ENCODE measurements at places on chromosomes 3 and 15.

DNA sequence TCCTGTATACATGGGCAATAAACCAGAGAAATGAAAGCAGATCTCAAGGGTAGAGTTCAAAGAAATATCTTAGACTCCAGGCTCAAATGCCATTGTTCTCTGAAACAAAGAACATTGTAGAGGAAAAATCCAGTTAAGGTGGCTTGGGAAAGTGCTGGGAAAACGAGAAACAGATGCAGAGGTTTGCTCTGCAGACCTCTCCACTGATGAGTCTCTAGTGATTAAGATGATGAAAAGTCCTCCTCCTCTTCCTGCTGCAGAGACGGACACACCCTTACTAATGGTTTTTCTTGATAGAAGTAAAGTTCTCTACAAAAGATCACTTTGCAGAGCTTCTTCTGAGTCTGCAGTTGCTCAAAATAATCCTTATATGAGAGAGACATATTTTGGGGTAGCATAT lies 264.7 kb downstream of the GABRG3 start:
- no peak for DNase-seq

DNA sequence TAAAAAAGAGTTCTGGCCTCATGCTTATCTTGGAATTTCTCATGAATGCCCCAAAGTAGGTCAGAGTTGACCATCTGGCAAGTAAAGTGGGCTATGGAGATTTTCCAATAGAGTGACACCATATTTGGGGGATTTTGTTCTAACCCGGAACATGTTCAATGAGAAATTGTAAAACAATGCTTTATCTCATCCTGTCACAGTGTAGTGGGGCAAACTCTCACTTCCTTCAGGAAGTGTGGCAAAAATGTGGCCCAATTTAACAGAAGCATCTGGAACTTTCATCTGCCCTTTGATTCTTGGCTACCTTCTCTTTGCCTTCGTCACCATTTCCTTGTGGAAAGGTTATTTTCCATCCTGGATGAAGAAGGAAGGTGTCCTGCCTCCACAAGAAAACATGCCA lies 70.8 kb downstream of the ADAMTS9 start:
- DNase-seq = no peak

DNA sequence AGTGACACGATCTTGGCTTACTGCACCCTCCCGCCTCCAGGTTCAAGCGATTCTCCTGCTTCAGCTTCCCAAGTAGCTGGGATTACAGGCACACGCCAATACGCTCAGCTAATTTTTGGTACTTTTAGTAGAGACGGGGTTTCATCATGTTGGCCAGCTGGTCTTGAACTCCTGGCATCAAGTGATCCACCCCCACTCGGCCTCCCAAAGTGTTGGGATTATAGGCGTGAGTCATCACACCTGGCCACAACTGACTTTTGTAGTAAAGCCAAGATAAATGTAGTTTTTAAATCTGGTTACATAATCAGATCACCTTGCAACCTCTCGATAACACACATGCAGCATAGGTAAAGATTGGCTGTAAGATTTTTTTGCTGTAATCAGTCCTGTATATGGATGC lies 657.5 kb upstream of the DPPA4 start:
- no peak for DNase-seq

- no peak for DNase-seq
Measured at GRCh38 chr3:12807601-12808359, 11.3 kb downstream of the CAND2 start.

GRCh38 chr3:61541694-61542093 lies 19.7 kb upstream of the PTPRG start:
- DNase-seq = no peak

- DNase-seq = no peak
Measured at GRCh38 chr3:151859233-151859673, 14.2 kb upstream of the SUCNR1 start.

DNA sequence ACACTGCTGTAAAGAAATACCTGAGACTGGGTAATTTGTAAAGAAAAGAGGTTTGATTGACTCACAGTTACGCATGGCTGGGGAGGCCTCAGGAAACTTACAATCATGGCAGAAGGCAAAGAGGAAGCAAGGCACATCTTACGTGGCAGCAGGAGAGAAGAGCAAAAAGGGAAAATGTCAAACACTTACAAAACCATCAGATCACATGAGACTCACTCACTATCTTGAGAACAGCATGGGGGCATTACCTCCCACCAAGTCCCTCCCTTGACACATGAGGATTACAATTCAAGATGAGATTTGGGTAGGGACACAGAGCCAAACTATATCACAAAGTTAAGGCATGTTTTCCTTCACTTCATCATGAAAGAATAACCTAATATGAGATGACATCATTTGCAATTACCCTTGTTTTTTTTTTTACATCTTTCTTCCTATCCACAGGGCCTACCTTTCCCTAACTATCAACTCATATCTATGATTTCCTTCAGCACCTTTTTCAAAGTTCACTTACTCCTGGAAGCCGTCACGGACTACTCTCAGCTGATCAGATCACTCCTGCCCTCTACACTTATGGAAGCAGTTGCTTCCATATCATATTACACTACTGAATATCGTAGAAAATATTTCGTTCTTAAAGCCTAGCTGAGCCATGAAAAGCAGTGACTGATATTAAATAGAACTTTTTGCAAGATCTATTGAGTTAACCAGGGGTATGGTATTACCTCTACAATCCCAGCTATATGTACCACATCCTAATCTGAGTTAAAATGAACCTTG lies 25.5 kb upstream of the ATP8B4 start:
- no peak for DNase-seq

- no peak for DNase-seq
Measured at GRCh38 chr15:23372284-23372683, 17.7 kb downstream of the GOLGA8S start.
